Daoy (cell line): ENCODE measurements at places on chromosomes 7 and 10. TPM values are rescaled to one million over a fixed set of nuclear protein-coding genes. Genes with fewer than 3 reads are reported as not detected.

The FAM25C gene
- total RNA-seq = not detected in 2 replicates

The BLNK gene
- not detected in 2 replicates for total RNA-seq

The PTPN20 gene
- total RNA-seq = not detected in 2 replicates

The PLXDC2 gene
- 0.33 and 0.69 TPM in 2 replicates for total RNA-seq

The GRM3 gene
- total RNA-seq = not detected in 2 replicates

The SSC4D gene
- total RNA-seq = 0.30 and 2.5 TPM in 2 replicates

The PHKG1 gene
- total RNA-seq = 1.5 TPM in 1 of 2 replicates, not detected in the other
